ENCODE measurements at places on chromosomes 12 and 14.
A peak's percentile ranks its signal among the peaks of the same experiment; 100 is the strongest.

DNA sequence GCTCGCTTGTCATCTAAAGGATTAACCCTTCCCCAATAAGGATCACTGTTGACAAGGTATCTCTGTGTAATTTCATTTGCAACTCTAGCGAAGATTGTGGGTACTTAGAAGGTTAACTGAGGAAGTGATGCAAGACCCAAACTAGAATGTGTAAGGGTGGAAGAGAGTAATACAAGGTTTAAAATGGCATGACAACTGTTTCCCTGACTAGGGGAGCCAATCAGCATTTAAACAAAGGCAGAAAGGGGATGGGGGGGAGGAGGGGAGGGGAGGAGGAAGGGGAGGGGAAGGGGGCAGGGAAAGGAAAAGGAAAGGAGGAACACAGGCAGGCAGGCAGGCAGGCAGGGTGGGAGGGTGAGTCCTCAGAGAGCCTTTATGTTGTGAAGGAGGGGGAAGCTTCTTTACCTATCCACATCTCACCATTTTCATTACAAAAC is 31.1 kb downstream of the NRDE2 start:
- no peak for DNase-seq

- DNase-seq = no peak
Observed at GRCh38 chr12:19624491-19624890, 185.2 kb downstream of the AEBP2 start.

GRCh38 chr12:116604178-116604895 is 45.2 kb downstream of the MAP1LC3B2 start:
- no peak for DNase-seq

GRCh38 chr12:3810540-3810939 is 57.6 kb upstream of the CRACR2A start:
- DNase-seq = no peak

DNA sequence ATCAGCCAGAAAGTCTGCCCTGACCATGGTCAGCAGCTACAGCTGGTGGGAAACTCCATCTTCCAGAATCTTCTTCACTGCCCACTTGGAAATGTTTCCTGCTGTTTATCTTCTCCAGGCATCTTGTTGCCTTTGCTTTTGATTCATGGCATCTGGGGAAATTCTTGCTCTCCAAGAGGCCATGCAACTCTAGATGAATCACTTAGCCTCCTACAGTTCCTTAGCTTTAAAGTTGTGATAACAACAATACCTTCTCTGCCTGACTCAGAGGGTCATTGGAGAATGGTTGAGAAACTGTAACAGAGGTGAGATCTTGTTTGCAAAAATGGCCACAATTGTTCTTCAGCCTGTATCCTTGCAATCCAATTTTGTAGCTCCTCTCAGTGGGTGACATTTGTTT is 121.0 kb upstream of the VRK1 start:
- DNase-seq = no peak

- no peak for DNase-seq
Observed at GRCh38 chr14:94494085-94494484, 15.2 kb downstream of the SERPINA12 start.

GRCh38 chr12:104686196-104686595 is 229.4 kb downstream of the CHST11 start:
- peak; percentile 74 for DNase-seq

GRCh38 chr14:65228436-65228835 is 126.1 kb upstream of the MAX start:
- no peak for DNase-seq

- DNase-seq = peak; percentile 49
Observed at GRCh38 chr12:56158926-56159461, 835 bp downstream of the MYL6 start.

Data from RCC 7860 (cell line).